ENCODE measurements at places on chromosomes 2 and 18. TPM values are rescaled to one million over a fixed set of nuclear protein-coding genes. Genes with fewer than 3 reads are reported as not detected.

The GCG gene
- total RNA-seq = not detected

The ABCG8 gene
- not detected for total RNA-seq

The CRYBA2 gene
- total RNA-seq = not detected

The NT5DC4 gene
- total RNA-seq = 0.53 TPM

- no peak for DNase-seq
Measured at GRCh38 chr2:106570316-106570715, 83.2 kb downstream of the CD8B2 start.

DNA sequence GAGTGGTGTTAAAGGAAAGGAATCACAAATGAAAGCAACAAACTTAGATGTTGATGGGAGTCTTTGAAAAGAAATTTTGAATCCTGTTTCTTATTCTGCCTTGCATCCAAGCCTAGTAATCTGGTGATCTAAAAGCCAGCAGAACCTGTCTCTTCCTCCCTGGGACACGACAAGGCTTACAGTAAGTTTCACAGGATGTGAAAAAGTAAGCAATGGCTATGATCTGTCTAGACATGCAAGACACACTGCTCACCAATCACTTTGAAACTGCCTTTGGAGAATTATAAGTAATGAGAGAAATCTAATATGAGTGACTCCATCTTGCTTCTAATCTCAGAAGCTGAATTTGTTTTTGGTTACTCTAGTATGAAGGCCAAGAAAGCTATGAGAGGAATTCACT, 103.7 kb downstream of the KCNH7 start:
- no peak for DNase-seq

GRCh38 chr18:9191658-9192256, 55.2 kb downstream of the ANKRD12 start:
- DNase-seq = no peak

DNA sequence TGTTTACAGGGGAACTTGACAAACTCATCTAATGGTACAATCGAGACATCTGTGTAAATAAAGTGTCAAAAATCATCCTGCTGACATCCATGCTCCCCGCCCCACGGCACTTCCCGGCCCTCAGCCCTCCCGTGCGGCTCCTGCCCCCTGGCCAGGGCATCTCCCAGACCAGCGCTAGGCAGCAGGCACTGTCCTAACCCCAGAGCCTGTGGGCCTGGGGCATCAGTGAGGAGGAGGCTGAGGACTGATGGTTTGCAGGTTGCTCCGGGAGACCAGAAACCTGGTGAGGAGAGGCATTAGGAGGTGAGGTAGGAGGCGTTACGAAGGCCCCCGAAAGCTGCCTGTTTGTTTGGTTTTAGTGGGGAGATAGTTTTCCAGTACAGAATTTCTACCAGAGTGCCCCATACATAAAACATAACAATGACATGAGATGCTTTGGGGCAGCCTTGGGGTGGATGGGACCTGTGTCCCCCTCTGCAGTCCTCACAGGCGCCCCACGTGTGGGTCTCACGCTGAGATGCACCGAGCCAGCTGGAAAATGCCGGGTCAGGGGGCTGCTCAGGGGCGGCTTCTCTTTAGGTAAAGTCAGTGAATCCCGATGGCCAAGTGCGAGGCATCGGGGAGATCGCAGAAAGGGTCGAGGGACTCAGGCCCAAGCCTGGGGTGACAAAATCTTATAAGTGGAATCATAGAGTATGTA, 114.2 kb downstream of the RTP5 start:
- no peak for DNase-seq

DNA sequence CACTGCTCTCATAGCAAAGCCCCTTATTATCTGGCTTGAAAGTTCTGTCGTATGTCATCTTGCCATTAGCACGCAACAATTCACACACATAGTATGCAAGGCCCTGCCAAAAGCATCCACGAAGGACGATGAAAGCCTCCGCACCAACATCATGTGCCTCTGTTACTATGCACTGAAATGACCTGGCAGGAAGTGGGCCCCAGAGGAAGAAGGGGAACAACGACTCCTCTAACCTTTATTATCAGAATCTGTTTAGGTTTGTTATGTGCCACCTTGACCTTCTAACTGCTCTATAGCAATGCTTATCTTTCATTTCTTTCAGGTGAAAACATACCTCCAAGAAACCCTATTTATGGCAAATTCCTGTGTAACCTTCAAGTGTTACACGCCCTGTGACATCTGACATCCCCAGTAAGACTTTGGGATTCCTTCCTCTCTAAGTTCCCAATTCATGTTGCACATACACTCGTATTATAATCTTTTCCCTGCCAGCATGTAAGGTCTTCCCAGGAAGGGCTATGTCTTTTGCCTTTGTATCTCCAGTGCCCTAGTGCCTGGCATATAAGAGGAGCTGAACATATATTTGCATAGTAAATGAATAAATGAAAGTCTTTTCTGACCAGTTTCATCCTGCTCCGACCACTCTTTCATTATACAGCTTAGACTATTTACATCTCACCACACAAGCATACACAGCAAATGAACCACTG, 7.0 kb upstream of the NDUFV2 start:
- DNase-seq = no peak

DNA sequence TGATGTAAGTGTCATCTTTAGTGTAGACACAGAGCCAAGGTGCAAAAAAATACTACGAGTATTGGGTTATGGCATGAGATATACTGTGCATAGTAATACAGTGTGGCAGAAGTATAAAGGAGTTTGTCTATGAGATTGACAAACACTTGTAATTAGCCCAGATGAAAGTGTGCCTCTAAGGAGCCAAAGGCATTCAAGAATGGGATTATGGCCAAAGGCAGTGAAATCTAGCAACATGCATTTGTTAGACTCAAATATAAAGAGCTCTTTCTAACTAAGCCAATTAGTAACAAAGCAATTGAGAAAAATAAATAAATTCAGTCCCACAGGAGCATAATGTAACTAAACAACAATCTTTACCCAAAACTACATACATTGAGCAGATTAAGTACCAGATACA, 1761.8 kb downstream of the SUCLG1 start:
- no peak for DNase-seq

DNA sequence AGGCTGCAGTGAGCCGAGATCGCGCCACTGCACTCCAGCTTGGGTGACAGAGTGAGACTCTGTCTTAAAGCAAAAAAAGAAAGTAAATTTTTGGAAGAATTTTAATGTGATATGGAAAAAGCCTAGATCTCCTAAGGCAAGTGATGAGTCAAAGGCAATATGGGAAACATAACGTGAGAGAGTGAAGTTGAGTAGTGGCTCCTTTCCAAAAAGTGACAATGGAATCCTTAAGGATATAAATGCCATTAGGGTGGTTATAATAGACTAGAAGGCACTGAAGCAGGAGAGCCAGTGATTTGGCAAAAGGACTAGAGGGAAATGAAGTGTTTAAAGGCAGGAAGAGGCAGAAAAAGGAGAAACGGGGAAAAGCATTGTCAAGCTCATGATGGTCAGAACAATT, 25.6 kb downstream of the ARHGAP28 start:
- DNase-seq = no peak

GRCh38 chr2:74625658-74626425, 22.3 kb downstream of the M1AP start:
- no peak for DNase-seq

DNA sequence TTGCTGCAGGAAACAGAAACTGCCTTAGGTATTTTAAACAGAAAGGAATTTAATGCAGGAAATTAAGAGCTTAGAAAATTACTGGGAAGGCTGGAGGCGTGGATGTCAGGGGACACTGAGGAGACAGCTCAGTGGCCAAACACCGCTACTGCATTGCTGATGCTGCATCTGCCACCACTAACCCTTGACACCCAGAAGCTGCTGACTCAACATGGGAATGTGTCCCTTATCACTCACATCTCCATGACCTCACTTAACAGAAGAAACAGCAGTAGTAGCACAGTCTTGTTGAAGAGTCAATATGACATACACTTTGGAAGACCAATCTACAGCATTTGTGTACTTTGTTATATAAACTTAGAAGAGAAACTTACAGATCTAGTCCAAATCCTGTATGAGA, 906.1 kb downstream of the SLC4A3 start:
- DNase-seq = no peak

- DNase-seq = no peak
Measured at GRCh38 chr2:186911551-186912085, 62.6 kb upstream of the ZSWIM2 start.

GRCh38 chr2:234355808-234356365, 141.0 kb downstream of the ARL4C start:
- no peak for DNase-seq

GRCh38 chr2:73838889-73839534, 10.3 kb downstream of the STAMBP start:
- no peak for DNase-seq
